ENCODE measurements at places on chromosomes 7 and 10.

- DNase-seq: no peak
Measured at GRCh38 chr10:52677086-52677485, 95.5 kb downstream of the MBL2 start.

DNA sequence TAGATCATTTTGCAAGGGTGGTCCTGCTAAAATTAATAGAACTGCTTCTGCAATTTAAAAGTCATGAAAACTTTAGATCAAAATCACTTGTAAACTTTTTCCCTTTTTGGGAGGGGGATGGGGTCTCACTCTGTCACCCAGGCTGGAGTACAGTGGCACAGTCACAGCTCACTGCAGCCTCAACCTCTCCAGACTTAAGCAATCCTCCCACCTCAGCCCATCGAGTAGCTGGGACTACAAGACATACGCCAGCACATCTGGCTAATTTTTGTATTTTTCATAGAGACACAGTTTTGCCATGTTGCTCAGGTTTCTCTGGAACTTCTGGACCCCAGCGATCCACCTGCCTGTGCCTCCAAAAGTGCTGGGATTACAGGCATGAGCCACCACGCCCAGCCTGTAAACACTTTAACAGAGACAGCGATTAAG, 79.7 kb downstream of the LRRC17 start:
- no peak for DNase-seq

- DNase-seq: no peak
Measured at GRCh38 chr7:22578007-22578733, 78.2 kb upstream of the STEAP1B start.

GRCh38 chr10:22708772-22709171, 5.6 kb downstream of the PIP4K2A start:
- no peak for DNase-seq

- no peak for DNase-seq
Measured at GRCh38 chr7:74399006-74399405, 54.7 kb upstream of the GTF2IRD1 start.

GRCh38 chr10:50385624-50386023, 134.3 kb upstream of the ASAH2 start:
- no peak for DNase-seq

DNA sequence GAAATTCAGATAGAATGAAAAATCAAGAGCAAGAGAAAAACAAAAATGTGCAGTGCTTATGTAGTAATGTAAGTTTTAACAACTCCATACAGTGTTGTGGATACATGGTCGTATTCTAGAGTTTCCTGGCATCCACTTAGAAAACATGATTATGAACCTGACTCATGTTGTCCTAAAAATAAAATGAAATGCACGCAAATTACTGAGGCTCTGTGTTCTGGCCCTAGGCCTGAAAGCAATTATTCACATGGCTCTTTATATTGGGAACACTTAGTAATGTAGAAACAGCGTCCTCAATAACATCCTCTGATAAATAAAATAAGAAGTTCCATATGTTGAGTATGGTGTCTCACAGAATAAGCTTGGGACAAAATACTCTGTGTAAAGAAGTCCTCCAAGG, 200.2 kb upstream of the SEMA3E start:
- DNase-seq: no peak

DNA sequence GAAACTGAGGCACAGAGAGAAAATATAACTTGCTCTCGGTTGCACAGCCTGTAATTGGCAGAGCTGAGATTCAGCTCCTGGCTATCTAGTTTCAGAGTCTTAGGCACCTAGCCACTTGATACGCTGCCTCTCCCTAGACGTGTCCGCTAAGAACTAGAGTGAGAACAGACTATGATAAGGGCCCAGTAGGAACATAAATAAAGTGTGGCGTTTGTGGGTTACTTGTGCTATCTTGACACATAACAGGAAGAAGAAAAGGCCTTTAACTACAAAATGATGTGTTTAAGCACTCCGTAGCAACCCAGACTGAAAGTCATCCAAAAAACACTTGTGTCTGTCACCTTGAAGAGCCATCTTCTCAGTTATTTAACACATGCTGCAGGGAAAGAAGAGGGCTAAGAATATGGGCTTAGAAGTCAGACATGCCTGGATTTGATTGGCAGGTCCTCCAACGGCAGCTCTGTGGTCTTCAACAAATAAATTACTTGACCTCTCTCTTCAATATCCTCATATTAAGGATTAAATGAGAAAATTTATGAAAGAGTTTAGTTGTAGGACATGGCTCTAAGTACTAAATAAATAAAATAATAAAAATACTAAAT, 96.2 kb downstream of the SGMS1 start:
- DNase-seq: no peak
